ENCODE measurements at places on chromosomes 6 and 20.

DNA sequence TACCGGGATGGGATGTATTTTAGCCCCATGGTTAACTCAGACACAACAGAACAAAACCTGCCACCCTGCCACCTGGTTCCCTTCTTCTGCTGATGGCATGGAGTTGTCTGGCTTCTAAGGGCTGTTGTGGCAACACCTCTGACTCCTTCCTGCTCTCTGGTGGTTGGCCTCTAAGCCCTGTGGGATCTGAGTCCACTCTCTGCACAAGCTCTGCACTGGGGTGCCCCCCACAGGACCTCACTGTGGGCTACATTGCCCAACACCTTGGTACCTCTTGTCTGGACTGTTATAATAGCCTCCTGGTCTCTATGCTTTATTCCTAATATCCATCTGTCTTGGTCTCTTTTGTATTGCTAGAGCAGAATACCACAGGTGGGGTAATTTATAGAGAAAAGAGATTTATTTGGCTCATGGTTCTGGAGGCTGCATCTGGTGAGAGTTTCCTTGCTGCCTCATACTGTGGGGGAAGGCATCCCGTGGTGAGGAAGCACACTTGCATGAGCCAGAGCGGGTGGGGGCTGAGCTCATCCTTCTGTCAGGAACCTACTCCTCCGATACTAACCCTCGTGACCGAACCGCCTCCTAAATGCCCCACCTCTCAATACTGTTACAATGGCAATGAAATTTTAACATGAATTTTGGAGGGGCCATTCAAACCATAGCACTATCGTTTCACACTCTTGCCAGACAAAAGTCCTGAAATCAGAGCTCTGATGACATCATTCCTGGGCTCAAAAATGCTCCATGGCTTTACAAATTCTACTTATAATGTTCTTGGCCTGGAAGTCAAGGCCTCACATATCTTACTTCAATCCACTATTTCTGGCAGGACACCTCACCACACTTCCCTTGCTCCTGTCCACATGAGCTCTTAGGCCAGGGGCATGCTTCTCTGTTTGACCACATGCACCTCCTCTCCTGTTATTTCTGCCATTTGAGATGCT is 127.2 kb downstream of the PAX1 start:
- DNase-seq = no peak

DNA sequence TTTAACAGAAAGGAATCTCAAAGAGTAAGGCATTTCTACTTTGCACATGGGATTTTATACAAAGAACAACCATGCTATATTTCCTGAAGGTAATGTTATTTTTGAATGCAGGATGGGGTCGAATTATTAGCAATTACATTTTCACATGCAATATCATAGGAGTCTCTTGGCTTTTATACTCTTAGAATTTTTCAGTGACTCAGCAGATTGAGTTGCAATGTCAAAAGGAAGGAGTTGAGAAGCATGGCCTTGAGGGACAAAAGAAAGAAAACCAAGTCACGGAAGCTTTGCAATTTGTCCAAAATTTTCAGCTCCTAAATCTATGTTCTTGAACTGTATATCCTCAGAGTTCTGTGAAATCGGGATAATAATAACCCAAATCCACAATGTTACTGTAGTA is 181.1 kb downstream of the GRM1 start:
- DNase-seq = no peak

- DNase-seq = no peak
Observed at GRCh38 chr20:25017257-25017803, 24.8 kb upstream of the APMAP start.

GRCh38 chr6:104771258-104771832 is 88.4 kb downstream of the HACE1 start:
- DNase-seq = no peak

DNA sequence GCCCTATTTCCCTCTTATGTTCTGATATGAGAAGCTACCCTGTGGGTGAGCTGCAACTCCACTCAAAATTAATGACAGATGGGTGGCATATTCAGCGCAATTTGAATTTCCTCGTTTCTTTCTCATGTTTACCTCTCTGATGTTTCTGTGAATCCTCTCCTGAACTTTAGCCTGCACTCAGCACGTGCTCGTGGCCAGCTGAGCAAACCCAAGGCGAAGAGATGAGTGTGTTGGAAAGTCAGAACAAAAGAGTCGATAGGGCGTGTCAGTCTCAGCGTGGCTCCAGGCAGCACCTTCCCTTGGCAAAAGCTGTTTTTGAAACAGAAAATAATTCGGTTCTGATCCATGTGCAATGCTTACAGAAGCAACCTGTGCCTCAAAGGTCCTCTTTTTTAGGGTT is 226.1 kb upstream of the GMDS start:
- no peak for DNase-seq

DNA sequence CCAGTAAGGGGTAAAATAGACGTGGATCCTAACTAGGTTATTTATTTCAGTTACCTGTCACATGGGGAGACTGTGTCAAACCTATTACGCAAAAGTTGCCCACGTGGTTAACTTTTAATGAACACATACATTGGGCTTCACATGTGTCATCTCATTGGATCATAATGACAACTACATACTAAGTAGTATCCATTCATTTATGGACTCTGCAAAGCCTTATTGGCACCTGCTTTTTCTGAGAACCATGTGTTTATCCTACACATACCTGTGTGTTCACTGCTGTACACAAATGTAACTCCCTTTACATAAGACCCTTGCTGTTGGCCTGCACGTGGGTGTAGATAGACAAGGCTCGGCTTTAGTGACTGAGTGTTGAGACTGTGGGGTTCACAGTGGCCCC is 5.1 kb downstream of the BPIFA1 start:
- no peak for DNase-seq

- DNase-seq = no peak
Observed at GRCh38 chr6:100946021-100946540, 65.0 kb upstream of the ASCC3 start.

DNA sequence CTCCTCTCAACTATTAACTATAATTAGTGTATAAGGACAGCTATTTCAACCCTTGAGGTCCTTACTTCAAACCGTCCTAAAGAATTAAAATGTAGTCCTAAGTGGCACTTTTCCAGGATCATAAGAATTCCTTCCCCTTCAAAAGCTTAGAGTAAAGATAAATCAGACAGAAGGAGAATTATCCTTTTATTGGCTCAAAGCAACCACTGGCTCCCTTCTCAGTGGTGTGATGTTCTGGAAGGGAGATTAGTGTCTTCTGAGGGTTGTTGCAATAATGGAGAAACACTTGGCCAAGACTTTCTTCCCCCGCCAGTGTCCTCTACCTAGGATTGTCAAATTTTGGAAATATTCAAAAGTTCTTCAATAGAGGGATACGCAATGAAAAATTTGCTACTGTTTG is 89.1 kb upstream of the PLEKHG1 start:
- DNase-seq = no peak

- DNase-seq = no peak
Observed at GRCh38 chr20:16119909-16120308, 453.3 kb downstream of the KIF16B start.
